ENCODE measurements at places on chromosomes 3 and 15. TPM values are rescaled to one million over a fixed set of nuclear protein-coding genes. Genes with fewer than 3 reads are reported as not detected.

Gene GRAMD1C
- total RNA-seq, result 0.37 TPM

Gene SPSB4
- not detected for total RNA-seq

- H3K4me3 ChIP-seq, result no peak overlapping the region
- no peak overlapping the region for H3K27ac ChIP-seq
- H3K36me3 ChIP-seq, result no peaks in the 10 kb centered on the region
- H3K27me3 ChIP-seq, result no peaks in the 10 kb centered on the region
These were observed 1560.4 kb downstream of the OTOL1 start for GRCh38 chr3:163056874-163057497.

Gene TMCO5A
- total RNA-seq, result not detected

DNA sequence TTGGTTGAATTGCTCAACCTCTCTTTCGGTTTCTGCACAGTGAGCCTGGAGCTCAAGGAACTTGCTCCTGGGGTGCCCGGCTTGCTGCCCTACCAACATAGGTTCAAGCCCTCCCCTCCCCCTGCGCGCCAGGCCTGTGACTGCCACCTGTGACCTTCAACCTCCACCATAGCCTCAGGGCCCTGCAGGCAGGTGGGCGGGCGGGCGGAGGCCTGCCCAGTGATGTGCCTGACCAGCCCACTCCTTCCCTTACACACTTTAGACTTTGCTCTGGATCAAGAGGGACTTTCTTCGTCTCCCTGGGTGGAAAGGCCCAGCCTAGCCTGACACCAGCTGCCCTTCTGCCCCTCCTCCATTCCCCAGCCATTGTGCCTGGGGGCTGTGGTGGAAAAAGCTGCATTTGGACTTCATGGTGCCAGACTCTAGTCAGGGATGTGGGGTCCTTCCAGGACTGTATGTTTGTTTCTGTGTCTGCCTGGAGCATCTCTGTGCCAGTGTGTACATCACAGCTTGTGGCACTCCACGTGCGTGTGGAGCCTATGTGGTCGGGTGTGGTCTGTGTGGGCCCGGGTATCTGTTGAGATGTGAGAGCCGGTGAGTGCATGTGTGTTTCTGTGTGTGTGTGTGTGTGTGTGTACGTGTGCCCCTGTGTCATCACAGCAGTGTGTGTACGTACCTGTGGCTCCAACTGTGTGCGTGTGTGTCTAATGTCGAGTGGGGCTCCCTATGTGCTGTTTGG, 9.5 kb downstream of the PRKCD start:
- H3K4me3 ChIP-seq, result no peak overlapping the region
- H3K4me1 ChIP-seq, result peaks cover 34% of the 10 kb centered on the region
- H3K27ac ChIP-seq, result no peak overlapping the region
- DNase-seq, result no peak
- no peaks in the 10 kb centered on the region for H3K27me3 ChIP-seq
- peaks cover 4% of the 10 kb centered on the region for H3K36me3 ChIP-seq

Gene FAM107A
- total RNA-seq, result not detected

DNA sequence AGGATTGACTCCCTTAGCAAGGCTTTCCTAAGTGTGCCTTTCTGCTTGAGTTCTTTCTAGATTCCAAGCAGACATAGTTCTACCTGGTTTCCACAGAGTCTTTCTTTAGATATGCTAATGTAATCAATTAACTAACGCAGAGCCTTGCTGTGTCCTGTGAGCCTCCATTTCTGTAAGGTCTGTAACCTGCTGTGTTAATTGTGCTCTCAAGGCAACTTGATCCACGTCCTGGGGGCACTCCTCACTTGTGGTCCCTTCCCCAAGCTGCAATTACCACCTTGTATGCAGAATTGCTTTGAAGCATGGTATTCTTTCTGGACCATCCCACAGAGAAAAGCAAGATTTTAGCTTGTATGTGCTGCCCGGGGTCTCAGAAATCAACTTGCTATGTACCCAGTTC, 29.5 kb upstream of the THSD4 start:
- no peaks in the 10 kb centered on the region for H3K4me1 ChIP-seq
- H3K27ac ChIP-seq, result no peak overlapping the region
- DNase-seq, result no peak
- no peaks in the 10 kb centered on the region for H3K36me3 ChIP-seq

GRCh38 chr3:14431917-14432834, 29.8 kb downstream of the SLC6A6 start:
- H3K27ac ChIP-seq, result peak overlapping the region; percentile 93
- peak; percentile 91 for DNase-seq
- H3K36me3 ChIP-seq, result peaks cover 14% of the 10 kb centered on the region
- H3K4me3 ChIP-seq, result peak overlapping the region; percentile 73

DNA sequence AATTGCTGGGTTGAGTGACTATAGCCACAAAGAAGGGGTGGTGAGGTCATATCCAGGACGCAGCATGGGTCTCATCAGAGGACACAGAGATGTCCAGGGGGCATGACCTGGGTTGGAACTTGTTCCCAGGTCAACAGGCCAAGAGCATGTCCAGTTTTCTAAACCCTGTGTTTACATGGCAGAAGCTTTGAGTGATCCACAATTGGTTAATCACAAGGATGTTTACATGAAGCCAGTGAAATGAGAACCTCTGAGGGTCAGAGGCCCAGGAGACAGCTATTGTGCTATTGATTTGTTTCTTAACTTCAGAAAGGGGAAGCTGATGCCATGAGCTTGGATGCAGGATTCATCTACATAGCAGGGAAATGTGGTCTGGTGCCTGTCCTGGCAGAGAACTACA, 42.2 kb upstream of the TOPBP1 start:
- no peak overlapping the region for H3K4me3 ChIP-seq
- no peak overlapping the region for H3K27ac ChIP-seq
- DNase-seq, result no peak
- no peaks in the 10 kb centered on the region for H3K36me3 ChIP-seq
- H3K4me1 ChIP-seq, result no peaks in the 10 kb centered on the region
- H3K27me3 ChIP-seq, result peaks cover 15% of the 10 kb centered on the region

Gene DCLK3
- total RNA-seq, result not detected

DNA sequence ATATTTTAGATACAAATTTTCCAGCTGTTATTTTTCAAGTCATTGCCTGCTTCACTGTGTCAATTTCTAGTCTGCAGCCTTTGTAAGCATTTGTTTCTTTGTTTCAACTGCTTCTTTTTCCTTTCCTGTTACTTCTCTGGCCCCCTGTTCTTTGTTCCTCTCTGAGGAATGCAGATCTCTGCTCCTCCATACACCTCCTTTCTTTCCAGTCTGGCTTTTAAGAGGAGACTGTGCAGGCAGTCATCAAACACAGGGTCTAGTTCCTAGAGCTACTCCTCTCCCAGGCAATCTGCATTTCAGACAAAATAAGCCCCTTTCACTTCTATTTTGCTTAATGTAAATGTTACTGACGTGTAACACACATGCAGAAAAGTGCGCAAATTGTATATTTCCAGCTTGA, 502.9 kb downstream of the PDCD6IP start:
- no peak overlapping the region for H3K4me3 ChIP-seq
- no peaks in the 10 kb centered on the region for H3K36me3 ChIP-seq
- no peak overlapping the region for H3K27ac ChIP-seq
- DNase-seq, result no peak
- no peaks in the 10 kb centered on the region for H3K4me1 ChIP-seq

- no peak for DNase-seq
- H3K4me3 ChIP-seq, result no peak overlapping the region
- no peaks in the 10 kb centered on the region for H3K27me3 ChIP-seq
- no peaks in the 10 kb centered on the region for H3K36me3 ChIP-seq
- no peak overlapping the region for H3K27ac ChIP-seq
These were observed 296.9 kb upstream of the AGTR1 start for GRCh38 chr3:148400754-148401153.

Gene HCN4
- 0.02 TPM for total RNA-seq

DNA sequence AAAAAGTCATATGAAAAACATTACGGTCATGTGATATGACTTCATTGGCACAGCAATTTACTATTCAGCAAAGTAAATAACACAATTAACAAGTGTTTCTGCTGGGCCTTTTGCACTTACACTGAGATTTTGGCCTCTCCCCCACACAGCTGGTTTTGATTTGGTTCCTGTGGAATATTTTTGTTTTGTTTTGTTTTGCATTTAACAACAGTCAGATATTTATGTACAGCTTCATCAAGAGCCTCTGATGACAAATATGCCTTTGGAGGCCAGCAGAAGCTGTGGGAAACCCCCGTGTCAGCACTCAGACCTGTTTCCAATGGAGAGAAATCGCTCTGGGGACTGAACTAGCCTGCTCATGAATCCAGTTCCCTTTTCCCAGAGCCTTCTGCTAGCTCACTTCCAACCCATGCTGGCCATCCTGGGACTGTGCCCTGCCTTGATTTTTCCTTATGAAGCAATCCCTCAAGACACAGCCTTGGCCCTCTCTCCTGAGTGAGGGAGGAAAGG, 161.9 kb downstream of the ATG7 start:
- no peak overlapping the region for H3K4me3 ChIP-seq
- no peak for DNase-seq
- no peaks in the 10 kb centered on the region for H3K36me3 ChIP-seq
- H3K27me3 ChIP-seq, result no peaks in the 10 kb centered on the region

GRCh38 chr3:481680-482079, 285.1 kb downstream of the CHL1 start:
- no peaks in the 10 kb centered on the region for H3K4me1 ChIP-seq
- H3K27ac ChIP-seq, result no peak overlapping the region
- H3K36me3 ChIP-seq, result no peaks in the 10 kb centered on the region
- DNase-seq, result no peak
- no peaks in the 10 kb centered on the region for H3K27me3 ChIP-seq

Gene LYZL4
- total RNA-seq, result not detected

DNA sequence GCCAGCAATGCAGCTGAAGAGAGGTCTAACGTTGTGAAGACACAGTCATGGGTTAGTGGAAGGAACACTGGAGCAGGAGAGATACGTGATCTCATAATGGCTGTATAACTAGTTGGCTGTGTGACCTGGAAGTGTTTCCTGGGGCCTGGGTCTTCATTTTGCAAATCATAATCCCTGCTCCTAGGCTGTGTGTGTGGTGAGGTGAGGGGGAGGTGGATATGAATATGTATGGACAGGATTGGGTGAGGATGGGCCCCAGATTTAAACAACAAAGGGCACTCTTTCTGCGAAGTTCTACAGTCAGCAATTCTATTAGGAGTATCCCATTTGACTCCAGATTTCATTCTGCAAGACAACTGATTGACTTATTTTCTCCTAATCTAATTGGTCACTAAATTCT, 41.3 kb downstream of the ANKRD28 start:
- H3K27me3 ChIP-seq, result no peaks in the 10 kb centered on the region
- no peak for DNase-seq
- no peak overlapping the region for H3K4me3 ChIP-seq
- H3K27ac ChIP-seq, result no peak overlapping the region
- peaks cover 51% of the 10 kb centered on the region for H3K4me1 ChIP-seq
- peaks cover 79% of the 10 kb centered on the region for H3K36me3 ChIP-seq

DNA sequence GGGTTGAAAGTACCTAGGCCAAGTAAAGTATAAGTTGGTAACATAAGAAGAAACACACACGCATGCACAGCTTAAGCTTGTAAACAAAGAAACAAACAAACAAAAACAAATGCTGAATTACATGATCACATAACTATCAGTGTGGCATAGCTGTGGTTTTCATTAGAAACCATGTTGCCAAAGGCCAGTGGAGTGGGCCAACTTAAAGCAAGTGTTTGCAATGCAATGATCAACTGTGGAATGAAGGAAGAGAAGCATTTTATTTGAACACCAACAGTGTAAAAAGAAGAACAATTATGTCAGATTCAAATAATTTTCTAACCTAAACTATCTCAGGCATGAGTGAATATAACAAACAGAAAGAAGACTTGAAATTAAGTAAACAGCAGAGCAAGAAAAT, 199.4 kb upstream of the STRIT1 start:
- DNase-seq, result no peak
- peaks cover 23% of the 10 kb centered on the region for H3K4me1 ChIP-seq
- H3K36me3 ChIP-seq, result no peaks in the 10 kb centered on the region
- no peak overlapping the region for H3K4me3 ChIP-seq
- H3K27me3 ChIP-seq, result peaks cover 1% of the 10 kb centered on the region
- no peak overlapping the region for H3K27ac ChIP-seq

- H3K4me3 ChIP-seq, result no peak overlapping the region
- H3K4me1 ChIP-seq, result peaks cover 7% of the 10 kb centered on the region
- H3K36me3 ChIP-seq, result no peaks in the 10 kb centered on the region
- no peak for DNase-seq
These were observed 210.7 kb upstream of the KCNH8 start for GRCh38 chr3:18937574-18937973.

GRCh38 chr3:178439504-178439903, 96.7 kb upstream of the KCNMB2 start:
- H3K27ac ChIP-seq, result no peak overlapping the region
- H3K4me1 ChIP-seq, result no peaks in the 10 kb centered on the region
- DNase-seq, result no peak
- no peaks in the 10 kb centered on the region for H3K36me3 ChIP-seq
- no peak overlapping the region for H3K4me3 ChIP-seq

DNA sequence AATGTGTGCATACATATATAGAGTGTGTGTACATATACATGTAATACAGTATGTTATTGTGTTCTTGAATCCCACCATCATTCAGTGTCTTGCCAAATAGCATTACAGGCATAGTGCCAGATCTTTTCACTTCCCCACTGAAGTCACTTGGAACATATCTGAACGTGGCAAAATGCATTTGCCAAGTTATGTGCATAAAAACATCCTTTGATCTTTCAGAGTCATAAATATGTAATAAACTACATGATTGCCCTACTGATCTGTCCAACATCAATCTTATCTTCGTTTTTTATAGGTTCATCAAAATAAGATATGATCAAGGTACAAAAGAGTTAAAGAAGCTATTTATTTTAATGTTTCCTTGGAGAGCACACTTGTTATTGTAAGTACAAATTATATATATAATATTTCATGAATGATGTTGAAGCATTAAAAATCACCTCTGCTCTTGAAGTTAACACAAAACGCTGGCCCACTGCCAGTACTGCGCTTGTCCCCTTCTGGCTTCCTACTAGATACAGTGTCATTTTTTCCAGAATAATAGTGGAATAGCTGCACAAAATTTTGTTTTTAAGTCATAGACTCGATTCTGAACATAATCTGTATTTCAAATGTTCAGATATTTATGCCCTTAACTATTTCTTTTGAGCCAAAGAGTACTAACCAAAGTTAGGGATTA, 549.5 kb upstream of the ARRDC4 start:
- H3K27ac ChIP-seq, result no peak overlapping the region
- DNase-seq, result no peak
- H3K4me3 ChIP-seq, result no peak overlapping the region
- H3K36me3 ChIP-seq, result no peaks in the 10 kb centered on the region

DNA sequence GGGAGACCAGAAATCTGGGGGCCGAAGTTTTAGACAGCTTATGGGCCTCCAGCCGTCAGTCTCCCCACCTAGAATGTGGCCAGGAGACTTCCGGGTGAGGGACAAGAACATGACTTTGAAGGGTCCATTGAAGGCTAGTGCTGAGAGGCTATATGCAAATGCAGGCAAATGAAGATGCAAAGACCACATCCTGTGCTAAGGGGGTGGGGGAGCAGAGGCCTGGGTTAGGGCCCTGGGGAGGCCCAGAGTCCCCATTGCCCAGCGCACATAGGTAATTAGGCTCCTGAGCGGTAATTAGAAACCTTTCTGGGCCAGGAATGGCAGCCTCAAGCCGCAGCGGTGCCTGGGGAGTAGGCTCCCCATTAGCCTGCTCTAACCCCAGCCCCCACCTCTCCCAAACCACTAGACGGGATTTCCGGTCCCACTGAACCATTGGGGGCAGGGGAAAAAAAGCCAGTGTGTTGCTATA, 6.8 kb downstream of the CSK start:
- peaks cover 66% of the 10 kb centered on the region for H3K36me3 ChIP-seq
- H3K4me3 ChIP-seq, result peak overlapping the region; percentile 92
- DNase-seq, result peak; percentile 65
- H3K27me3 ChIP-seq, result no peaks in the 10 kb centered on the region
- H3K4me1 ChIP-seq, result peaks cover 76% of the 10 kb centered on the region

Gene GOLGA6A
- not detected for total RNA-seq

Data from activated T-helper 2 cell treated with anti-CD3 and anti-CD28 coated beads, Interferon-gamma antibody, Interleukin-2, Interleukin-4, amounts not matched to agents 10 μg/mL and 5 μg/mL and 100 μg/mL, durations not matched to agents 14 hours and 24 hours and 36 hours (primary cell).